ENCODE measurements at places on chromosomes 11 and 22. TPM values are rescaled to one million over a fixed set of nuclear protein-coding genes. Genes with fewer than 3 reads are reported as not detected.

DNA sequence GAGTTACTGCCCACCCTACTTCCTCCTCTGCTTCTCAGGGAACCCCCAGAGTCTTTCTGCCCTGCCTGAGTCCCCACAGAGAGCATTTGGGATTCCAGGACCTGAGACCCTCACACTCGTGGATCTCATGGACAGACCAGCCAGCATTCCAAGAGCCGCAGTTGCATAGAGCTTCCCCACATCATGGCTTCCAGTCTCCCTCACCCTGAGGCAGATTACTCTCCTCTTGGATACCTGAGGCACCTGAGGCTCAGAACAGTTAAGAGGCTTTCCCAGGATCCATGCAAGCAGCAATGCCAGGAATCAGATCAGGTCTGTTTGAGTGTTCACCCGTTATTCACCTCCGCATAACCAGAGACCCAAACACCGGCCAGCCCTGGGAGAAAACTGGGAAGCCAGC, 102.2 kb downstream of the TRIM29 start:
- H3K36me3 ChIP-seq: no peaks in the 10 kb centered on the region
- DNase-seq: no peak
- no peaks in the 10 kb centered on the region for H3K4me1 ChIP-seq
- H3K27ac ChIP-seq: no peak overlapping the region
- no peak overlapping the region for H3K4me3 ChIP-seq
- no peaks in the 10 kb centered on the region for H3K27me3 ChIP-seq

DNA sequence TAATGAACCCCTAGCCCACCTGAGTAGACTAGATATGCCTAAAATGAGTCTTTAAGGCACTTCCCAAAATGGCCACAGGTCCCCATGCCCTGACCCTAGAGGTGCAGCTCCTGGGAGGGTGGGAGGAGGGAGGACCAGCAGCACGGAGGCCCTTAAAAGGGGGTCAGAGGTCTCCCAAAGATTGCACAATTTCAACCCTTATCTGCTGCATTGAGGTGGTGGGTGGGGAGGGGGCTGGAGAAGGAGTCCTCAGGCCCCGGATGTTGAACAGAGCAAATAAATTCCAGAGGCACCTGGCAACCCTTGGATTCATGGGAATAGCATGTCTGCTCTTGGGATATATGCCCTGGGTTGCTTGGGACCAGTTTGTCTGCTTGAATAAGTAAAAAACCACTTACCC, 57.6 kb downstream of the NAV2 start:
- H3K4me3 ChIP-seq: no peak overlapping the region
- H3K4me1 ChIP-seq: no peaks in the 10 kb centered on the region
- H3K27ac ChIP-seq: no peak overlapping the region
- H3K36me3 ChIP-seq: no peaks in the 10 kb centered on the region
- H3K27me3 ChIP-seq: no peaks in the 10 kb centered on the region
- no peak for DNase-seq

DNA sequence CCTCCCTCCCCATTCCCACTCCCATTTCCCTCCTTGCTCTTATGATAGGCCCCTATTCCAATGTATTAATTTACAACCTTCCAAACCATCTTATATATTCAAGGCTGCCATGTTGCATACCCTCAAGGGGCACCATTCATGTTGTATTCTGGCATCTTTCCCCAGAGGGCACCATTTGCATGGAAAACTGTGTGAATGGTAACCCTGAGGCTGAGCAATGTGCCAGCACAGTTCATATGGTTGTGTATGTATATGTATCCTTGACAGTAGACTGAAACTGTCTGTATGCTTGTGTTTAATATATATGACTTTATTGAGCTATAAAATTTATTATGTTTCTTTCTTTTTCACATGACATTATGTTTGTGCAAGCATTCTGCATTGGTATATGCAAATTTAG, 7.3 kb downstream of the RASSF10 start:
- no peaks in the 10 kb centered on the region for H3K27me3 ChIP-seq
- no peaks in the 10 kb centered on the region for H3K36me3 ChIP-seq
- H3K4me1 ChIP-seq: no peaks in the 10 kb centered on the region
- DNase-seq: no peak

GRCh38 chr11:87030458-87031054, 7.2 kb upstream of the TMEM135 start:
- H3K27me3 ChIP-seq: no peaks in the 10 kb centered on the region
- H3K36me3 ChIP-seq: no peaks in the 10 kb centered on the region
- H3K4me3 ChIP-seq: no peak overlapping the region
- no peaks in the 10 kb centered on the region for H3K4me1 ChIP-seq
- no peak for DNase-seq

GRCh38 chr22:50105208-50106100, 15.6 kb downstream of the MOV10L1 start:
- no peak overlapping the region for H3K4me3 ChIP-seq
- H3K27ac ChIP-seq: no peak overlapping the region
- no peaks in the 10 kb centered on the region for H3K27me3 ChIP-seq
- H3K4me1 ChIP-seq: no peaks in the 10 kb centered on the region
- H3K36me3 ChIP-seq: no peaks in the 10 kb centered on the region
- DNase-seq: no peak

DNA sequence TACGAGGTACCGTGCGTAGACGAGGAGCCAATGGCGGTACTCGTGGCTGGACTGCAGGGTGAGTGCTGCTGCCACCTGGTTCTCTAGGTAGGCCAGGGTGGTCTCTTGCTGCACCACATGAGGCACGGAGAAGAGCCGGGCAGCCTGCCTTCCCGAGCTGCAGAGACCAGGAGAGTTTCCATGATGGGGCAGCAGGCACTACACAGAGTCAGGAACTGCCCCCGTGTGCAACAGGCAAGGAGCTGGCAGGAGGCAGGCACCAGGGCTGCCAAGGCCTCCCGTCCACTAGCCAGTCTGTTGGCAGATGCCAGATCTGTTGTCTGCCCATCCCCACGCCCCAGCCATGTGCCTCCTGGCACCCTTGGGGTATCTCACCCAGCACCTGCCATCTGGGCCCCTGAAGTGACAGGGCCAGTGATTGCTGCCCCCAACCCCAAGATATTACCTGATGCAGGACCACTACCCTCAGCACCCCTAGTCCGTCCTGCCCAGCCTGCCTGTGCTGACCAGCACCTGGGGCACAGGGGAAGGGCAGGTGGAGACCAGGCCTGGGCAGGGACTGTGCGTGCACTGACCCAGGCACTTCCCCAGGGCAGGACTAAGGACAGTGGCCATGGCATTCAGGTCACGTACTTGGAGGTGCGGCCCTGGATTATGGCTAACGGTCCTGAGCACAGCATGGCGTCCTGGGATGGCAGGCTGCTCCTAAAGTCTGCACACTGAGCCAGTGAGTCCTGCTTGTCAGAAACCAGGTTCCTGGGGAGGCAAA, 62.0 kb upstream of the CLTCL1 start:
- no peak overlapping the region for H3K4me3 ChIP-seq
- no peaks in the 10 kb centered on the region for H3K36me3 ChIP-seq
- no peaks in the 10 kb centered on the region for H3K4me1 ChIP-seq
- no peak overlapping the region for H3K27ac ChIP-seq
- no peaks in the 10 kb centered on the region for H3K27me3 ChIP-seq

- H3K36me3 ChIP-seq: no peaks in the 10 kb centered on the region
- H3K27ac ChIP-seq: no peak overlapping the region
- no peak for DNase-seq
- H3K4me1 ChIP-seq: no peaks in the 10 kb centered on the region
Measured at GRCh38 chr11:75242722-75243600, 2.4 kb downstream of the TPBGL start.

GRCh38 chr11:124611064-124611463, at the start of gene PANX3:
Gene PANX3 (plus strand): TSS chr11:124611428. CDS start chr11:124611557, 129 bp downstream.
- no peak within 1 kb of the TSS for H3K4me3 ChIP-seq
- H3K4me1 ChIP-seq: no peaks in the 10 kb centered on the region
- no peak for DNase-seq
- H3K27me3 ChIP-seq: no peaks in the 10 kb centered on the region
- H3K36me3 ChIP-seq: no peaks in the 10 kb centered on the region

DNA sequence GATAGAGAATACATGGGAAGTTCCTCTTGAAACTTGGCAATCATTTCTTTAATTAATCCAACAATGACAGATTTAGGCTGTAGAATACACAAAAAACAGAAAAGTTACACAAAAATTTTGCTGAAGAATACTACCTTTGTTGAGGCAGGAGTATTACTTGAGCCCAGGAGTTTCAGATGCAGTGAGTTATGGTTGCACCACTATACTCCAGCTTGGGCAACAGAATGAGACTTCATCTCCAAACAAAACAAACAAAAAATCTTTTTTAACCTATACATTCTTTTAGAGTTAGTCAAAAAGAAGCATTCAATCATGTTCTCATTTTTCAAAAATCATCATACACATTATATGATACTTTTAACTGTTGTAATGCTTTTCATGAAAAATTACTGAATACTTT, 22.1 kb downstream of the UEVLD start:
- no peaks in the 10 kb centered on the region for H3K36me3 ChIP-seq
- H3K4me3 ChIP-seq: no peak overlapping the region
- no peaks in the 10 kb centered on the region for H3K4me1 ChIP-seq
- no peak overlapping the region for H3K27ac ChIP-seq

GRCh38 chr11:45392591-45393091, 106.5 kb upstream of the SYT13 start:
- no peak for DNase-seq
- H3K36me3 ChIP-seq: no peaks in the 10 kb centered on the region
- H3K27ac ChIP-seq: no peak overlapping the region
- no peaks in the 10 kb centered on the region for H3K27me3 ChIP-seq
- no peaks in the 10 kb centered on the region for H3K4me1 ChIP-seq

GRCh38 chr11:115505175-115505574, 960 bp upstream of the CADM1 start:
- no peaks in the 10 kb centered on the region for H3K36me3 ChIP-seq
- H3K27me3 ChIP-seq: no peaks in the 10 kb centered on the region
- H3K4me1 ChIP-seq: no peaks in the 10 kb centered on the region

GRCh38 chr22:34973926-34974325, 92.0 kb upstream of the ISX start:
- no peak overlapping the region for H3K4me3 ChIP-seq
- H3K27me3 ChIP-seq: no peaks in the 10 kb centered on the region
- no peak overlapping the region for H3K27ac ChIP-seq
- H3K36me3 ChIP-seq: no peaks in the 10 kb centered on the region

DNA sequence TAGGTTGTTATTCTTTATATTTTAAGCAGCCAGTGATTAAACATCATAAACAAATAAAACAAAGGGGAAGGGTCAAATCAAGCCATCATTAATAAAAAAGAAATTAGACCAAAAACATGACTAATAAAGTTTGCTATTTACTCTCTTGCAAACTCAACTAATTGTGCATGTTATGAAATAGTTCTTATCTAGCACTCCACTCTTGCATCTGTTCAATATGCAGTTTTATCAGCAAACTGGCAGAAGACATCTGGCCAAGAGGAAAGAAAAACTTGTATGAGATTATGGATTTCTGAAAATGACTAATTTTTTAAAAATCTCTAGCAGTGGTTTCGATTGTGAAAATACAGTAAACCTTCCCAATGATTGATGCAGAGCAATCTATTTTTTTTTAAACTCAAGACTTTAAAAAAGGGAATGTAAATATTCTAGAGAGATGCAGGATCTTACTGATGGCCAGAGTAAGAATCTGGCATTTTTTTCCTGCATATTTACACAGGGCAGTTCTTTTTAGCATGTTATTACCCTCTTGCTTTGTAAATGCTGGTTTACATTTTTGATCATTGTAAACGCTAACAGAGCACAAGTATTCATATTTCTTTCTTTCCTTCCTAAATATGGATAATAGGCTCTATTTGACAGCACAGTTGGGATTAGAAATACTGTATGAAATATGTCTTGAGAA, 83.3 kb downstream of the GRIA4 start:
- no peak for DNase-seq
- H3K4me3 ChIP-seq: no peak overlapping the region
- no peaks in the 10 kb centered on the region for H3K4me1 ChIP-seq
- H3K27me3 ChIP-seq: no peaks in the 10 kb centered on the region
- H3K27ac ChIP-seq: no peak overlapping the region
- no peaks in the 10 kb centered on the region for H3K36me3 ChIP-seq

GRCh38 chr11:30666817-30667216, 80.7 kb upstream of the MPPED2 start:
- DNase-seq: no peak
- no peak overlapping the region for H3K4me3 ChIP-seq
- no peak overlapping the region for H3K27ac ChIP-seq

DNA sequence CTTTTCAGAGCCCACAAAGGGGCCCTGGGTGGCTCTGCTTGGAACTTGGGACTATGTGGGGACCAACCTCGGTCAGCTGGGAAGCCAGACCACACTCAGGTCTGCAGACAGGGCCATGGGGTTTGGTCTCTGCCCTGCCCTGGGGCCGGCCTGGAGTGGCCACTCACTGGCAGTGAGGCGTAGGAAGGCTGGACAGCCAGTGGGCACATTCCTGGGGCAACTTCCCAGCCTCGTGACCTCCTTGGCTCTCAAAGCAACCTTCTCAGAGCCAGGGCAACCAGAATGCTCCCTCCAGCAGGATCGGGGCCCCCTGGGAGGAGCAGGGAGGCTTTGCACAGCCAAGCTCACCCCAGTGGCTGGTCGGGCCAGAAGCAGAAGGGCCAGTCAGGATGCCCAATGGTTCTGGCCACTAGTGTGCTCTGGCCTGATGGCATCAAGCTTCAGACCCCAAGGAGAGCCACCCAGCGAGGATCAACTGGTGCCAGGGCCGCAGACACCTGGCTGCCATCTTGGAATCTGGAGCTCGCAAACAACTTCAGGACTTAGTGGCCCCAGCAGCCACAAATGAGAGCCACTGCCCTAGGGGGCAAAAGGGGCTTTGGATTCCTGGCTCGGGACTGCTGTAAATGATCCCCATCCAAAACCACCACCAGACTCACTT, 87.1 kb downstream of the MYEOV start:
- DNase-seq: no peak
- no peak overlapping the region for H3K27ac ChIP-seq
- H3K36me3 ChIP-seq: no peaks in the 10 kb centered on the region
- no peaks in the 10 kb centered on the region for H3K27me3 ChIP-seq
- no peaks in the 10 kb centered on the region for H3K4me1 ChIP-seq

- no peaks in the 10 kb centered on the region for H3K27me3 ChIP-seq
- no peaks in the 10 kb centered on the region for H3K4me1 ChIP-seq
- H3K36me3 ChIP-seq: no peaks in the 10 kb centered on the region
Measured at GRCh38 chr11:120882175-120882574, 141.7 kb upstream of the TBCEL start.

GRCh38 chr11:49995565-49995964, 13.2 kb upstream of the OR4C12 start:
- H3K4me1 ChIP-seq: no peaks in the 10 kb centered on the region
- DNase-seq: no peak
- no peak overlapping the region for H3K27ac ChIP-seq
- no peaks in the 10 kb centered on the region for H3K36me3 ChIP-seq
- no peaks in the 10 kb centered on the region for H3K27me3 ChIP-seq

GRCh38 chr11:105164208-105164607, 24.6 kb upstream of the CARD18 start:
- no peaks in the 10 kb centered on the region for H3K4me1 ChIP-seq
- no peak overlapping the region for H3K4me3 ChIP-seq
- no peak overlapping the region for H3K27ac ChIP-seq
- no peaks in the 10 kb centered on the region for H3K36me3 ChIP-seq
- H3K27me3 ChIP-seq: no peaks in the 10 kb centered on the region

Gene MFRP
- 0.26 TPM for total RNA-seq

Gene MMP27
- not detected for total RNA-seq

Gene MUC6
- total RNA-seq: not detected

Gene ARHGAP42
- 16.8 TPM for total RNA-seq
